ENCODE measurements at places on chromosomes 7 and 10.

DNA sequence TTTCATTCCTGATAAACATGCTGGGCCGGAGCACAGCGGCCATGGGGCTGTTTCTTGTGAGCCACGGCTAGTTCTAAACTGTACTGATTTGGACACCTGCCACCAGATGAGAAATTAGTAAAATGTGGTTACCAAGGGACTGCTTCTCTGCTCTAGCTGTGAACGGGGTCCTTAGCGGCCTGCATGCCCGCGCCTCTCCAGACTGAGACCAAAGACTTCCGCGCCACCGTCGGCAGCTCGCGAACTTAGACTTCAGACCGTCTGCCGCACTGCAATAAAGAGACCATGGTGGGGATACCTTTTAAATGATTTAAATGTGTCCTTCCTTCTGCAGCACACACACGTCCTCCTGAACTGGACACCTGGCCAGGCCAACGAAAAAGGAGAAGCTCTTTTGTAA lies 116.4 kb downstream of the BMS1 start:
- no peak for DNase-seq

DNA sequence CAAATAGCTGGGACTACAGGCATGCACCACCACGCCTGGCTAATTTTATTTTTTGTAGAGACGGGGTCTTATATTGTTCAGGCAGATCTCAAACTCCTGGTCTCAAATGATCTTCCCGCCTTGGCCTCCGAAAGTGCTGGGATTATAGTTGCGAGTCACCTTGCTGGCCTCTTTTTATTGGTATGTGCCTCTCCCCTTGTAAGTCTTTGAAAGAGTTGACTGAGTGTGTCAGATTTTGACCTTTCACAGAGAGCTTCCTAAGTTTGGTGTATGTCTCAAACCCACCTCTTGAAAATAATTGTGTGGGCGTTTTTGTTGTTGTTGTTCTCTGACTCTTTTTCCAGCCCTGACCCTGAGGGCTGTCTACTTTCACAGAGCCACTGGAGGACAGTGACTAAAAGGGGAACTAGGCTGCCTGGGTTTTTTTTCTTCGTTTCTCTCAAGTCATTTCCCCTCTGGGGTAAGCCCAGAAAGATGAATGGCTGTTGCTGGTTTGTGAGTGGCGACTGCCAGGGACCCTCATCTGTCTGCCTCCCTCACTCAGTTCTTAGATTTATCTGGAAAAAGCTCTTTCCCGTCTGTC lies 262.8 kb downstream of the ZEB1 start:
- no peak for DNase-seq

- DNase-seq: no peak
Measured at GRCh38 chr10:123782549-123782948, 109.1 kb downstream of the CPXM2 start.

DNA sequence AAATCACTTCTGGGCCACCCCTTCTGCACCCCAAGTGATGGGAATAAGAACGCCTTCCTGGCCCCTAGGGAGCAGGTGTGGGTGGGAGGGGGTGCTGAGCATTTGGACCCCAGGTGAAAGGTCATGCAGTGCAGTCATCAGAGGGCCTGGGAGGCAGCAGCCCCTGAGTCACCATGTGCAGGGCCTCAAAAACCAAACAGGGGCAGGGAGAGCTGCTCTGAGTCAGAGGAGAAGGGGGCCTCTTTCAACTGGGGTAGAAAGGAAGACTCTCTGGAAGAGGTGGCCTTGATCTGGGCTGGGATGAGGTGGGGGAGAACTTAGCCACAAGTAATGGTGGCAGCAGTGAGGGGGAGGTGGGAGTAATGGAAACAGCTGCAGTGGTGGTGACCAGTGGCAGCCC lies 164.3 kb downstream of the BUB3 start:
- no peak for DNase-seq

GRCh38 chr7:17944720-17945119 lies 4.4 kb upstream of the SNX13 start:
- DNase-seq: no peak

GRCh38 chr7:20199015-20199737 lies 18.0 kb downstream of the MACC1 start:
- DNase-seq: no peak

GRCh38 chr7:74006451-74007241 lies 21.3 kb upstream of the ELN start:
- DNase-seq: no peak

DNA sequence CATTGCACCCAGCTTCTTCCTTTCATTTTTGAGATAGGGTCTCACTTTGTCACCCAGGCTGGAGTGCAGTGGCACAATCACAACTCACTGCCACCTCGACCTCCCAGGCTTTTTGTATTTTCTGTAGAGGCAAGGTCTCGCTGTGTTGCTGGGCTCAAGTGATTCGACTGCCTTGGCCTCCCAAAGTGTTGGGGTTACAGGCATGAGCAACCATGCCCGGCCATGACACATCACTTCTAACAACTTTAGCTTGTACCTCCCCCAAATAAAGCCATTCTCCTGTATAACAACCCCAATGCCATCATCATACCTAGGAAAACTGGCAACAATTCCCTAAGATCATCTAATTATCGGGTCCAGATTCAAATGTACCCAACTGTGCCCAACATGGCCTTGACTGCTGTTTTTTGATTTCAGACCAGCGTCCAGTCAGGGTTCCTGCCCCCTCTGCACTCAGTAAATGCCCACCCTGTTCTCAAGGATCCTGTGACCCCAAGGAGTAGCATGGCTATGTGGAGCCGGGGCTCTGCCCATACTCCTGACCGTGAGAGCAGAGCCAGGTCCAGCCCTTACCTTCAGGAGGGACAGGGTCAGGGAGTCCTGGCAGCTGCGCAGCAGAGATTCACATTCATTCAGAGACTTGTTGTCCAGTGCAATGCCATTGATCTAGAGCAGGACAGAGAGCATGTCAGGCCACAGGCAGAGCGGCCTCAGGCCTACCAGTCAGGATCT lies 102.6 kb downstream of the DLG5 start:
- no peak for DNase-seq

- peak; percentile 35 for DNase-seq
Measured at GRCh38 chr7:136925556-136925955, 57.1 kb downstream of the CHRM2 start.

DNA sequence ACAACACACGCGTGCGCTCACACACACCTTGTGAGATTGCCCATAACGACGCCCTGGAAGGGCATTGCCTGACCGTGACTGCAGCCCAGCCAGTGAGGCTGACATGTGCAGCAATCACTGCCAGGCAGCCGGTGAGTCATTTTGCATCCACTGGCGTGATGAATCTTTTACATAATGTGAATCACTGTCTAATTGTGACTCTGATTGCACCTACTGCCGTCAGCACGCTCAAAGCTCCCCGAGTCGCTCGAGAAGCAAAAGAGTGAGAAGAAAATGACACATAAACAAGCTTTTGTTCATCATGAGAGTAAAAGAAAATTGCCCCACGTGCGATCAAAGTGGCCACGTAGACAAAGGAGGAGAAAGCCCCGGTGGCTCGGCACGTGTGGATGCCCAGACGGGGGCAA lies 117.4 kb upstream of the PFKP start:
- DNase-seq: no peak

- no peak for DNase-seq
Measured at GRCh38 chr10:59135275-59135674, 41.2 kb upstream of the PHYHIPL start.

DNA sequence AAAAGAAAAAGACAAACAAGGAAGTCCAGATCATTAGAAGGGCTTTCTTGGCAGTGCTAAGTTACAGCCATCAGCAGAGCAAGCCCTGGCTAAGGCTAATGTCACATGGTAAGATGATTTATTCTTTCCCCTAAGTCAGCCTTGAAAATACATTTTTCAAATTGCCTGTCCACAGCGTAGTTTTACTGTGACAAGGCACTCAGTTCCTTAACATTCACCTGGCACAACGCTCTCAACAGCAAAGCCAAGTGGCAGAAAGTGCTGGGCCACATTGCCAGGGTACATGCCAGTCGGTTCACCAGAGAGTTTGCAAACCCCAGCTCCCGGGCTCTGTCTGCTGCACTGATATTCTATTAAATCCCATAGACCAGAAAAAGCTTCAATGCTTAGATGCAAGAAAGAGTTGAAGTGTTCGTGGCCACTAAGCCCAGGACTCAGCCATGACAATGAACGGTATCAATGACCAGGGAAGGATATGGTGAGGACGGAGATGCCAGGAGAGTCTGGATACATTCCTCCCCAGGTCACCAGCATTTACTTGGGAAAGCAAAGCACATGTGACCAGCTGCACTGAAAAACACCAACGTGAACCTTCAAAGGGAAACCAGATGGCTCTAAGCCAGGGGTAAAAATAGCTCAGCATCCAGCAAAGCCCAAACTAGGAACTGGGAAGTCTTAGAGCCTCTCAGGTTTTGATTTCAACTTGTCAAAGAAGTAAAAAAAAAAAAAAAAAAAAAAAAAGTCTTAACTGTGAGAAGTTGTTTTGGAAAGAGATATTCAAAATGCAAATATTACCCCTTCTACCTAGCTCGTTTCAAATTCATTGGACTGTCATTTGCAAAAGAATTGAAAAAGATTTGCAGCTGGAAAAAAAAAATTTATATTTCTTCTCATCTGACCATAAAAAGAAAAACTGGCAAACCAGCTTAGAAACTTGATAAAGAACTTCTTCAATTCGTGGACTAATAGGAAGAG lies 23.9 kb upstream of the MPP7 start:
- no peak for DNase-seq

DNA sequence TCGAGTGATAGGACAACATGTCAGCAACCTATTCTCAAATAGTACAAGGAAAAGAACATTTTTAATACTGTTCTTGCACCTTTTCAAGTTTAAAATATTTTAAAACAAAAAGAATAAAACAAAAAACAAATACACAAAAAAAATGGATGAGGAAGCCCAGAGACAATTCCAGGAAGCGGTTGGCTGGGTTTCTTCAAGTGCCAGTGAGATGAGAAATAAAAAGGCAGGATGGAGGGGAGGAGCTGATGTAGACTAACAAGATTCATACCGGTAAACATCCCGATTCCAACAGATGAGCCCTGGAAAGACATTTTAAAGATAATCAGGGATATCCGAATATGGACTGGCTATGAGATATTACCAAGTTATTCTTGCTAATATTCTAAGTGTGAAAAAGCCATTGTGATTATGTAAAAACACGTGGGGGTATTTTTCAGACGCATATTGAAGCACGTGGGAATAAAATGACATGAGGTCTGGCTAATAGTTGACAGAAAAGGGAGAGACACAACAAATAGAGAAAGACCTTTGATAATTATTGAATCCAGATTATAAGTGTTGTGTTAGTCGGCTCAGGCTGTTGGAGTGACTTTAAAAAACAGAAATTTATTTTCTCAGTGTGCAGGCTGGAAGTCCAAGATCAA lies 101.3 kb upstream of the LRRC4 start:
- no peak for DNase-seq

DNA sequence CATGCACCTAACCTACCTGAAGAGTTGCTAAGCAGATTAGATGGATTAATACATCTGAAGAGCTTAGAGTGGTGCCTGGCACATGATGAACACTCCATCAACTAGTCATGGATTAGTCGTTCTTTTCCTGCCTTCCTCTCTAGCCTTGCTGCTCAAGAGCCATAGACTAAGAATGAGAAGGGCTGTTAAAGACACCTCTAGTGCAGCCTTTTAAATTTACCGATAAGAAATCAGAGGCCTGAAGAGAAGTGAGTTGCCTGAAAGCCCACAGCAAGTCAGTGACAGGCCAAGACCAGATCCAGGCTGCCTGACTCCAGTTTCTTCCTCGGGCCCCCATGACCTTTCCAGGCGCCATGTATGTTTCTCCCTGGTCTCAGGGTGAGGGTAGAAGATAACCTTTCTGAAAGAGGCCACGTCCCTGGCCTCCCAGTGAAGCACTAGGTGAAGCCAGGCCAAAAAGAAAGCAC lies 6.5 kb downstream of the TSPAN15 start:
- DNase-seq: no peak

GRCh38 chr10:124351481-124352220 lies 67.1 kb downstream of the OAT start:
- no peak for DNase-seq

DNA sequence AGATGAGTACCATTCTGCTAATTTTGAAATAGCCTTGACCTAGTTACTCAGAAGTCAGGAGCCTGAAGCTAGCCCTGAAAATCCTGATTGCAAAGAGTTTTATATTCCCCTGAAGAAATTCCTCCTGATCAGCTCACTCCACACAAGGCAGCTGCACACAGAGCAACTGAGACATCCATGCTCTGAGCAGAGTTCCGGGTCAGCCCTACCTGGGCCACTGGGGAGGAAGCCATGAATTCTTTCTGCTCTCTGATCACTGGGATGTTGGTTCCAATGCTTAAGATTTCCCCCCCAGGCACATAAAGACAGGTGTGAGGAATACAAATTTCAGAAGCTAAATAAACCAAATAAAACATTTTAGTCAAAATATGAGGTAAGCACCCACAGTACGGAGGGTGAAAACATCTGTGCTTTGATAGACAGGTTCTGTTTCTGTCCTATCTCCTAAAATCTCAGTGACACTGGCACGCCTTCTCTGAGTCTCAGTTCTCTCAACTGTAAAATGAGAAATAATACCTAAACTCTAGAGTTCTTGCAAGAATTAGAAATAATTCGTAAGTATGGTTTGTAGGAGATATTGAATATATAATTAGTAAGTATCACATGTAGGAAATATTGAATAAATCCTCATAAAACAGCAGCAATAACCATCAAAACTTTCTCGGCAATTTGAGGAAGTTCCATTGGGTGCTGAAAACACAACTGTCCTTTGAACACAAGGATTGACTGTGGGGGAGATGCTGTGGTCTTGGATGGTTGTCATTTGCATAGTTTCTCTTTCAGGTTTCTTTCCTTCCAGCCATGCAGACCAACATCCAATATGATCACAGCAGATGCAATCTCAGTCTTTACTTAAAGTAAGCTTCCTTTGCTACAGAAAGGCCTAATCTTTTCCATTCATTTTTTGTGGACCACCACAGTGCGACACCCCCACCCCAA lies 133.0 kb upstream of the TNS3 start:
- DNase-seq: no peak

DNA sequence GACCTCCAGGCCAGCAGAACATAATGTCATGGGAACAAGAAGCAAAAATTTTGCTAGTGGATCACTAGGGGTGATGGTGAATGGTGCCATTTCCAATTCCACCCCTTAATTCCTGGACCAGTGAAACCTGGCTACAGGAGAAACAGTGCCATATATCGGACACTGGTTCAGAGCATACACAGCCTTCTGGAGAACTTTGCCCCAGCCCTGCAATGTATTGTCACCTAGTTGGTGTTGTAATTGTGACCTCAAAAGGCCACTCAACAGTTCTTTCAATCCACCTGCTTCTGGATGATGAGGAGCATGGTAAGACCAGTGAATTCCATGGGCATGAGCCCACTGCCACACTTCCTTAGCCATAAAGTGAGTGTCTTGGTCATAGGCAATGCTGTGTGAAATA lies 59.8 kb upstream of the AASS start:
- no peak for DNase-seq

DNA sequence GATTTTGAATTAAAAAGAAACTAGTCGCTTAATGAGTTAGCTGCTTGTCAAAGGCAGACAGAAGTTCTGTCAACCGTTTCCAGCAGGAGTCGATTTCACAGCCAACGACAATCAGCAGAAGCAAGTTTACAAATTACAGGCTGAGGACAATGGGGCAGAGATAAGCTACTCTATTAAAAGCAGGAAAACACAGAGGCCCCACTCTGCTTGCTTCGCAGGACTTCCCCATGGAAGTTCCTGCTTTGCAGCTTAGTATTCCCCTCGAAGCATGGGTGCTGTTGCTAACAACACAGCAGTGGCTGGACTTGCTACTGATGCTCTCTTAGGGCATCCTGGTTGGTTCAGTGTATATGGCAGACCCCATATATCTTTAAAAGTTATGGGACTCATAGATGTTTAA lies 50.8 kb upstream of the KLF6 start:
- no peak for DNase-seq

- no peak for DNase-seq
Measured at GRCh38 chr7:36600869-36601530, 123.3 kb downstream of the AOAH start.
